Lower lobe of right lung (tissue), 2 donors: ENCODE measurements at places on chromosomes 7 and 10. TPM values are rescaled to one million over a fixed set of nuclear protein-coding genes. Genes with fewer than 3 reads are reported as not detected.

Gene ERVW-1
- not detected for total RNA-seq

Gene CALHM3
- not detected for total RNA-seq

Gene AZGP1
- total RNA-seq = 31.8 TPM

Gene OR2A1
- 0.15 TPM for total RNA-seq

Gene FRMPD2
- total RNA-seq = 5.3 TPM

Gene BUD23
- 42.4 TPM for total RNA-seq

Gene ZNF248
- 14.3 TPM for total RNA-seq

Gene EBF3
- total RNA-seq = 0.53 TPM

Gene NPC1L1
- 0.21 TPM for total RNA-seq

- peak; percentile 76 for DNase-seq
These were observed 1.1 kb downstream of the MARVELD1 start for GRCh38 chr10:97714401-97715258.

DNA sequence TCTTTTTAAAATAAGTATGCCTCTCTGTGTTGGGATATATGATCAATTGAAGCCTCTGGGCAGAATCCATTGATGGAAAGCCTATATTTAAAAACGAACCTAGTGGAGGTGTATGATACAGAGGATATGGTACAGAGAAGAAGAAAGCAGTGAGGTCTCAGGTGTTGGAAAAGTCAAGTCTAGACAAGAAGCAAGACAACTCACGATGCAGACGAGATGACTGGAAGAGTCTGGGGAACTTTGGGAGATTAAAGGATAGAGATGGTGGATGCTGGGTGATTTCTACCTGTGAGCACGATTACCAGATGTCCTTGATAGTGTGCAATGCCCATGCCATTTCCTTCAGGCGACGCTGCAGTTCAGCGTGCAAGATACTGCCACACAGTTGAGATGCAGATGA lies 524.7 kb upstream of the GALNT17 start:
- no peak for DNase-seq

DNA sequence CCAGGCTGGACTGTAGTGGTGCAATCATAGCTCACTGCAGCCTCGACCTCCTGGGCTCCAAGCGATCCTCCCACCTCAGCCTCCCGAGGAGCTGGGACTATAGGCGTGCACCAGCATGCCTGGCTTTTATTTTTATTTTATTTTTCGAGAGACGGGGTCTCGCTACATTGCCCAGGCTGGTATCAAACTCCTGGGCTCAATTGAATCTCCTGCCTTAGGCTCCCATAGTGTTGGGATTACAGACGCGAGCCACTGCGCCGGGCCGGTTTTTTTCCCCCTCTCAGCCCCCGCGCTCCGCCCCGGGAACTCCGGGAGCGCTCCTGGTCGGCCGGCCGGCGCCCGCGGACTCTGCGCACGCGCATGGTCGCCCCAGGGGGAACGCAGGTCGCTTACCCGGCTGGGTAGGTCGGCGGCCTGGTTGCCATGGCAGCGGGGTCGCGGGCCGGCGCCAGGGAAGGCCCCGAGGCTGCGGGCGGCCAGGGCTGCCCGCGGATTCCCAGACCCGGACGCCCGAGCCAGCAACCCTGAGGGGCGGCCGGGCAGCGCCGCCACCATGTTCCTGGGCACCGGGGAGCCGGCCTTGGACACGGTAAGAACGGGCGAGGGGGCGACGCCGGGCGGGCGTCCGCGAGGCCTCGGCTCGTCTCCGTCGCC lies at the start of gene IQCE:
IQCE (plus strand) TSS at position 351 of the 654 bp plus-strand sequence; CDS start at position 554, 203 bp downstream.
- DNase-seq = peak; percentile 96

- DNase-seq = no peak
These were observed 158.8 kb downstream of the ANK3 start for GRCh38 chr10:60230892-60231291.

GRCh38 chr10:133338080-133339071 lies 1.7 kb upstream of the CALY start:
- no peak for DNase-seq

- DNase-seq = no peak
These were observed 451.7 kb upstream of the TEX47 start for GRCh38 chr7:89247207-89247606.

- DNase-seq = no peak
These were observed 98.9 kb upstream of the SDK1 start for GRCh38 chr7:3201937-3202710.

- no peak for DNase-seq
These were observed 1.1 kb downstream of the AUTS2 start for GRCh38 chr7:69599286-69599954.

- peak; percentile 50 for DNase-seq
These were observed 43.9 kb downstream of the DOCK4 start for GRCh38 chr7:112162142-112162766.

- DNase-seq = no peak
These were observed 48.9 kb downstream of the ZCCHC24 start for GRCh38 chr10:79396520-79396919.

GRCh38 chr10:88138319-88138848 lies 275.0 kb downstream of the PTEN start:
- no peak for DNase-seq

- DNase-seq = no peak
These were observed 119.5 kb upstream of the UNC5B start for GRCh38 chr10:71092812-71093401.

- no peak for DNase-seq
These were observed 94.9 kb upstream of the AGK start for GRCh38 chr7:141456298-141456697.

DNA sequence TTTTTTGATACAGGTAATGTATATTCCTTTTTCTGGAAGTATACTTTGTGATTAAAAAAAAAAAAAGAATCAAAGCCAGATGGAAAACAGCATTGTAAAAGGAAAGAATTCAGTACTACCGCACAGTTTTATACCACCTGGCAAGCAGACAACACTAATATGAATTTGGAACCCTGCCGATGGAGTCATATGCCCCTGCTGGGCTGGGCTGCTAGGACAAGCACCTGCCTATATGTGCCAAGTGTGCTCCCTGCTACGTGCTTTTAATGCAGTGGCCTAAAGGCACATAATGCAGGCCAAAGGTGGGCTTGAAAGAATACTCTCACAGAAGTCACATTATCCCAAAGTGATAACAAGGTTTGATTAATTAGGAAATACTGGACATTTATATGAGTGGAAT lies 29.8 kb upstream of the WAC start:
- no peak for DNase-seq

DNA sequence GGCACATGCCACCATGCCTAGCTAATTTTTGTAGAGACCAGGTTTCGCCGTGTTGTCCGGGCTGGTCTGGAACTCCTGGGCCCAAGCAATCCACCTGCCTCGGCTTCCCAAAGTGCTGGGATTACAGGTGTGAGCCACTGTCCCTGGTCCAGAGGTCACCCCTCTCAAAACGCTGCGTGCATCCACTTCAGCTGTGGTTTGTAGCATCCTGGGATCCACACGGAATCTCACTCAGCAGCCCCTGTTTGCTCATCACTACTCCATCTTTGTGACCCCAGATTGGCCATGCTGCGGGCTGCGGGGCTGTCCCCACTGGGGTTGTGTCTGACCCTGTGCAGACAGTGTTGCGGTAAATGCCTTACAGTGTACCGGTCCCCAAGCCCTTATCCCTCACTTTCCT lies 3.5 kb downstream of the INPP5A start:
- no peak for DNase-seq

GRCh38 chr10:125868372-125868975 lies 12.6 kb downstream of the DHX32 start:
- no peak for DNase-seq

DNA sequence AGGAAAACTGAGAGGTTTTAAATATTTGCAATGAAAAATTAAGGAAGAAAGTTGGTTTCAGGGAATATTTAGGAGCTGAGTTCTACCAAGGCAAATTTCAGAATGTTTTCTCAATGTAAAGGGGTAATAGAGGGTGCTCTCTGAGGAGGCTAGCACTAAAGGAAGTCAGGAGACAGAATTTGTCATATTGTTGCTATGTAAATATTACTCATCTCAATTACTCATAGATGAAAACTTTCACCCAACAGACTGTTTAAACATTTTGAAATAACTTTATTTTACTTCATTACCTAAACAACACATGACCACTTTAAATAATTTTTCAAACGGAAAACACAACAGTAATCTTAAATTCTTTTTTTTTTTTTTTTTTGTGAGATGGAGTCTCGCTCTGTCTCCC lies 274.8 kb upstream of the NRG3 start:
- DNase-seq = no peak

- DNase-seq = no peak
These were observed 423 bp downstream of the BAZ1B start for GRCh38 chr7:73521636-73522104.

DNA sequence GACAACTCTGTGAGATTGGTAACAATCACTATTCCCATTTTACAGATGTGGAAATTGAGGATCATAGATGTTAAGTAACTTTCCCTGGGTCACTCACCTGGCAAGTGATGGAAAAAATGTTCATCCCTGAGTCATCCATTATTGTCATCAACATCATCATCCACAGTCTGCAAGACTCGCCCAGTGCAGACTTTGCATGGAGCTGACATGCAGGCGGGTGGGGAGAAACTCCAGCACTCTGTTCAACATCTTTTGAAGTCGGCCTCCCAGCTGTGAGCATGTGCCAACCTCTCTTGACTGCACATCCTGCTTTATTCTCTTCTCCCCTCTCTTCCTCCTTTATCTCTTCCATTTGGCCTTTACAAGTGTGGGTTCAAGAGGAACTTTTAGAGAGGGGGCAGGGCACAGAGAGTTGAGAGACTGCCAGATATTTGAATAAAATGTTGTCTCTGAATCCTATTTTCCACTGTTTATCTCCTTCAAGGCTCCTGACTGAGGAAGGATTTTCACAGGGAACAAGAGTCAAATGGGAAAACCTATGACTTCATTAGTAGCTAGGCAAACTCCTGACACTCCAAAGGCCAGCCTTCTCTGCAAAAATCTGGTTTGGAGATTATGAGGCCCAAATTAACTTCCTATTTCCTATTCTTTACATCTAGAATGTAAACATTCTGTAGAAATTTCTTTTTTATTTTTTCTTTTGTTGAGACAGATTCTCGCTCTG lies 283.7 kb upstream of the PODXL start:
- DNase-seq = no peak

GRCh38 chr10:99742701-99743100 lies 10.7 kb downstream of the CUTC start:
- no peak for DNase-seq

DNA sequence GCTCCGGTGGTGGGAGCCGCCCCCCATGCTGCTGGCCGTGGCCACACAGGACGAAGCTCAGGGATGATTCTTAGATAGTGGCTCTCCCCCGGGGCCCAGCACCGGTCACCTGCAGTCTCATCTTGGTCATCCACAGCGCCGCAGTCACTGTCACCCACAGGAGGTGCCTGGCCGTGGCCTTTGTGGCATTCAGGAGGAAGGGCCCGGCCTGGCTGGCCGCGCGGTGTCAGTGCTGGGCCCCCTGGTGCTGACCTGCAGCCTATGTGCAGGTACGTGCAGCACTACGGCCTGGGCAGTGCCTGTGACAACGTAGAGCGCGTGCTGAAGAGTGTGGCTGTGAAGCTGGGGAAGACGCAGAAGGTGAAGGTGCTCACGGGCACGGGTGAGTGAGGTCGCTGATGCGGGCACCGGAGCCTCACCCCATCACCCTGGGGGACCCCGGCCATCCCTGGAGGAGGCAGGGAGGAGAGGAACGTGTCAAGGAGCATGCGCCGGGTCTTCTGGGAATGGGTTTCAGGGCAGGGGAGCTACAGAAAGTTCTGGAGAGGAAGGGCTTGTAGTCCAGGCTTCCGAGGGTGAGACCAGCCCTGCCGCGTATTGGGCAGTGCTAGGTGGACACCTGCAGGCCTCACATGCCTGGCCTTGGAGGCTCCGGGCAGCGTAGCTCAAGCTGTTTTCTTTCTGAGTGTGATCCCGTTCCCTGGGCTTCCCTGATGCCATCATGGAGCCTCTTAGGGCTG lies 5.0 kb downstream of the SPRN start:
- DNase-seq = peak; percentile 41

- DNase-seq = peak; percentile 26
These were observed 7.4 kb downstream of the INPP5A start for GRCh38 chr10:132544744-132545658.

DNA sequence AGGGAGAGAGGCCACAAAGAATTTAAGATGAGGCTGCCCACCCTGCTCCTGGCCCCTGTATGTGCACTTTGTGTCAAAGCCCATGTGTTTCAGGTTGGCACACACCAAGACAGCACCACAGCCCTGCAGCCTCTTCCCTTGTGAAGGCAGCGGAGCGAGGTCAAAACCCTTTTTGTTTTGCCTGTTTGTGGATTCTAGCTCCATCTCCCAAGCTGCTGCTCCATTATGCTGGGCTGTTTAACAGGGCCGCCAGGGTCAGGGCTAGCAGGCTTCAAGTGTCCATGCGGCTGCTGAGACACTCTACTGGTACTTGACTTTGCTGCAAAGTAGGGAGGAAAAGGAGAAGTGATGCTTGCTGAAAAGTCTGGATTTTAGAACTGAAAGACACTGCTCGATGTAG lies 142.3 kb upstream of the EFCAB10 start:
- DNase-seq = no peak

- no peak for DNase-seq
These were observed 79.8 kb downstream of the ABI1 start for GRCh38 chr10:26780793-26781601.

GRCh38 chr10:13445656-13446400 lies 83.0 kb downstream of the BEND7 start:
- DNase-seq = no peak

- DNase-seq = no peak
These were observed 25.7 kb upstream of the LOXL4 start for GRCh38 chr10:98293550-98294269.

GRCh38 chr7:119733127-119733879 lies 539.7 kb upstream of the KCND2 start:
- DNase-seq = no peak

DNA sequence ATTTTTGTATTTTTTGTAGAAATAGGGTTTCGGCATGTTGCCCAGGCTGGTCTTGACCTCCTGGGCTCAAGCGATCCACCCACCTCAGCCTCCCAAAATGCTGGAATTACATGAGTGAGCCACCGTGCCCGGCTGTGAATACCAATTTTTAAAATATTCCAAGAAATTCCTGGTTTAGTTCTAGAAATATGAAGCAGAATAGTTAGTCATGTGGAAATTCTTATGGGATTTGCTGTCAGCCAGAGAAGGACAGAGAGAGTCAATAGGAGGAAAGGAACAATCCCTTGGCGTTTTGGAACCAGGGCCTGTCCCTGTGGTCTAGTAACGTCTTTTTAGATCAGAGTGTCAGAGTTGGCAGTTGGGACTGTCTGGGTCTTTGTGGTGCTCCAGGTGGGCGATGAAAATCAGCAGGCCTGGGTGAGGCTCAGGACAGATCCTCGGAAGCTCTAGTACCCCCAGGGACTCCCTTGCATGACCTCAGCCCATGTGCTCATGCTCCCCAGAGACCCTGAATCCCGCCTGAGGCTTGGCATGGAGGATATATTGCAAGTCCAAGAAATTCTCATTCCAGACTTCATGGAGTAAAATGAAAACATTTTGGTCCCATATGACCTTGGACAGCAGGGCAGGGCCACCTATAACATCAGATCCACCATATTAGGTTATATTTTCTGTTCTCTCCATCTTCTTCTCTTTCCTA lies 7.8 kb downstream of the NODAL start:
- no peak for DNase-seq
